ENCODE measurements at places on chromosomes 2 and 18.
A peak's percentile ranks its signal among the peaks of the same experiment; 100 is the strongest.

DNA sequence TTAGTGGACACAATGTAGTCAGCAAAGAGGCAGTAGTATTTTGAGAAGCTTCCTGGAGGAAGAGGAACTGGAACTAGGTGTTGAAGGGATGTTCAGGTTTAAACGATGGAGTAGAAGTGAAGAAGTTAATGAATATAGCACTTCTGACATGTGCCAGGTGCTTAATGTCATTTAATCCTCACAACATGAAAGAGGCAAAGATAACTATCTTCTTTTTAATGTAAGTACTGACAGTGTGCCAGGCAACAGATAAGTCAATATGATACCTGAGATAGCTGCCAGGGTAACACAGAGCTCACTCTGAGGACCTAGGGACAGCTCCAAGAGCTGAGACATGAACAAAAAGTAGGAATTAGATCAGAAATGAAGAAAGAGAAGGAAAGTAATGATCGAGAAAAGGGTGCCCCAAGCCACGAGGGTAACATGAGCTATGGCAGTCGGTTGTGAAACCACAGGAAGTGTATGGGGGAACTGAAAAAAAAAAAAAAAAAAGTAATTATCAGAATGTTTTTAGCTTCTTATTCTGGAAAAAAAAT lies 140.7 kb downstream of the RNF144A start:
- DNase-seq, result peak; percentile 40

DNA sequence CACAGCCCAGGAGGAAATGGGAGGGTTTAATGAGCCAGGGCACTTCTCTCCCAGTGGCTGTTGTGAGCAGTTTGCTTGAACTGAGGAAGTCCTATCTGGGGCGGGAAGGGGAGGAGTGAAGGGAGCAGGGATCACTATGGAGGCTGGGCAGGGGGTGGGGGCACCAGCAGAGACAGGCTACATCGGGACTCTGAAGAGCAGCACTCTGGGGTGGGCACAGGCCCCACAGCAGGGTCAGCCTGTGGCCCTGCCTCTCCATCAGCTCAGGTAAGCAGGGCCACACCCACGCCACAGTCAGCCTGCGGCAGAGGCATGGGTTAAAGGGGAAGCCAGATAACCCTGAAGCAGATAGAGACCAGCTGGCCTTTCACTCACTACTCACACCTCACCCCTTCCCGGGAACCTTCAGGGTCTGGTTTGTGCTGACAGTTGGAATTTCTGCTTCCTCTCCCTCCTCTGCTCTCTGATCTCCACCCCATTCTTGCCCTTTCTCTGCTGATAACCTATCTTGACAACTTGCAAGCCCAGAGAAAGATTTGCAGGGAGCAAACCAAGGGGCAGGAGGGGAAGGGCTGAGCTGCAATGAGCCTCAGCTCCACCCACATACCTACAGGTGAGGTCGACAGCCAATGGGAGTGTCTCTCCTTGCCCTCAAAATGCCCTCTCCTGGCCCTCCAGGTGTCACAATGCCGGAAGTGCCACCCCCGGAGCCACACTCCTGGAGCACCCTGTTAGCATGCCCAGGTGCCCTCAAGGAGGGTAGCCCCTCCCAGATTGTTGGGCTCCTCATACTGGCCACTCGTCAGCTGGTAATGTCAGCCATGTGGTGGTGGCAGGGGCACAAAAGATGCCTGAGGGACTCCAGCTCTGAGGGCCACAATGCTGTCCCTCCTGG lies 3.7 kb downstream of the SIGLEC15 start:
- DNase-seq, result peak; percentile 53

DNA sequence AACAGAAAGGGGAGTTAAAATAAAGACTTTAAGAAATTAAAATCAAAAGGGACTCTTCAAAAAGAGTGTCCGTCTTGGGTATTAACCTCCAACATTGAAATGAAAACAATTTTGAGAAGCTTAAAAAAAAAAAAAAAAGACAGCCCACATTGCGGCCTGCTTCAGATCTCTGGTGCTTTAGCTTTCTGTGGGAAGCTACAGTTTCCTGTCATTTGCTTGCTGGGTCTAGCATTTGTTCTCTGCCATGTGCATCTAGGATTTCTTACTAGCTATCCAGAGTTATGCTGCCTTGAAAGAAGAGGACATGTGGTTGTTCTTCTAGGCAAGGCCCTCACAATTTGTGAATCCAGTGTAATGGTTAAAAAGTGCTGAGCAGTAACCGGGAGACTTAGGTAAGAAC lies 375.3 kb downstream of the SLC4A3 start:
- DNase-seq, result no peak

- DNase-seq, result no peak
These were observed 2.8 kb downstream of the CNOT11 start for GRCh38 chr2:101255501-101255900.
